Kasumi-1 (cell line): ENCODE measurements at places on chromosomes 12 and 14.

DNA sequence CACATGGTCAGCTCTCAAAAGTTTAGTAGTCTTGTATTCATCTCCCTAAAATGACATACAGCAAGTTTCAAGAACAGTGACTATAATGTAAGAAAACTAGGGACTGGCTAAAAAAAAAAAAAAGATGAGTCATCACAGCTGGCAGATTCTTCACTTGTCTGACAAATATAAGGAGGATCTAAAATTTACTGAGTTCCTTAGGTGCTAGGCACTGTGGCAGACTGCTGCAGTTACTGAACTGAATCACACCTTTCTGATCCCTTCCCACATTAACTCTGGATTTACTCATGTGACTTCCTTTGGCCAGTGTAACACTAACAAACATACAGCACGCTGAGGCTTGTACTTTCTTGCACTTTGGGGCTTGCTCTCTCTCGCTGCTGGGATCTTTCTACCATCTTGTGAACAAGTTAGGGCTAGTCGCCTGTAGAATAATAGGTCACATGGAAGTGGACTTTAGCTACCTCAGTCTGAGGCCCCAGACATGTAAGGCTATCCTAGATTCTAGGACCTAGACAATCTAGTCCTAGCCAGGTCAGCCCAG is 32.1 kb downstream of the BAZ1A start:
- DNase-seq, result peak; percentile 54

DNA sequence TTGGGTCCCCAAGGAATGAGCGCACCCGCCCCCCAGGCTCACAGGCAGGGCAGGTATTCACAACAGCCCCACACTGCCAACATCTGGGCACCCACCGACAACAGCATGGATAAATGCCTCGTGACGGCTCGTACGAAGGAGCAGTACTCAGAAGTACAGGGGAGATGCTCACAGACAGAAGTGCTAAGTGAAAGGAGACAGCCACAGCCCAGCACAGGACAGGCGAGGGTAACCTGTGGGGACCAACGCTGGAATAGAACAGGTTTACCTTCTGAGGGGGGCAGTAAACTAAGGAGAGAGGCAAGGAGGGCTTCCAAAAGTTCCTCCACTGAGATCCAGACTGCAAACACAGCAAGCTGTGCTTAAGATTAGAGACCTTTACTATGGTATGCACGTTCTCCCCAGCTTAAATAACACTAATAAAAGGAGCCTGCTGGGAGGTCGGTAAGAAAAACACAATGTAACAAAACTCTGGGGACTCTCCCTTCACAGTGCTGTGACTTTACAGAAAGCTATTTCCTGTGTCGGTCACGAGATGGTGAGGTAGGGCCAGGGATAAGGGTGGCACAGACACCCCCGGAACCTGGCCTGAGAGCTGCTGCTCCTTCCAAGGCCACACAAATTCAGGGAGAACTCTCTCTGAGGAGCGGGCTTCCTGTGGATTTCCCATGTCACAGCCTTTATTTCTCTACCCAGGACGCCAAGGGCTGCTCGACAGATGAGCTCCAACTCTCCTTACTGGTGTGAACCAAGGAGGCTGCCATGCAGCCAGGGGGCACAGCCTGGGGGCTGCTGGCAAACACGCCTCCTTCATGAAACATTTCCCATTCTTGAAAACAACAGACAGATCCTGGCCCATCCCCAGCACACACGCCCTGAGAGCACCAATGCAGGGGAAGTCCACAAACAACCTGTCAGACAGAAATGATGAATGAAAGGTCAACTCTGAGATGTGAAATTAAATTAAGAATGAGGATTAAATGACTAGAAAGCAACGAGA is 26.3 kb downstream of the SLC15A4 start:
- DNase-seq, result no peak

GRCh38 chr12:54603173-54603814 is 14.8 kb upstream of the PPP1R1A start:
- peak; percentile 83 for DNase-seq

- DNase-seq, result no peak
Observed at GRCh38 chr12:76391461-76391860, 43.2 kb upstream of the BBS10 start.

GRCh38 chr14:50311972-50312733 is at the start of the genes DMAC2L and L2HGDH:
DMAC2L (plus strand) TSS chr14:50312324; CDS start chr14:50321488, 9,164 bp downstream.
L2HGDH (minus strand) TSS chr14:50312229; CDS start chr14:50312150, 79 bp downstream.
- DNase-seq, result peak; percentile 92

DNA sequence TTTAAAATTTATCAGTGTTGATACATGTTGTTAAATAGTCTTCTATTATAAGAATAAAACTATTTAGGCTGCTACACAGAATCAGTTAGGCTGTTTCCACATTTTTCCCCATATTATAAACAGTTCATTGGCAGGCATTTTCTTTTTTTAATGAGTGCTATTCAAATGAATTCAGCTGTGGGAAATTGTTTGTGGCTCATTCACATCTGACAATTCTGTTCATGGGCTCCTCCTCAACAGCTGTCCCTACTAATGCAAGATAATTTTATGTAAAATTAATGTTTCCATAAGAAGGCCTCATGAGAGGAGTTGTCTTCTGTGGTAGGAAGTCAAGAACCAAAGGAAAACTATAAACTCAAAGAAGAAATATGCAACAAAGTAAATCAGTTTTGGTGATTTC is 218.0 kb downstream of the PPFIA2 start:
- no peak for DNase-seq

DNA sequence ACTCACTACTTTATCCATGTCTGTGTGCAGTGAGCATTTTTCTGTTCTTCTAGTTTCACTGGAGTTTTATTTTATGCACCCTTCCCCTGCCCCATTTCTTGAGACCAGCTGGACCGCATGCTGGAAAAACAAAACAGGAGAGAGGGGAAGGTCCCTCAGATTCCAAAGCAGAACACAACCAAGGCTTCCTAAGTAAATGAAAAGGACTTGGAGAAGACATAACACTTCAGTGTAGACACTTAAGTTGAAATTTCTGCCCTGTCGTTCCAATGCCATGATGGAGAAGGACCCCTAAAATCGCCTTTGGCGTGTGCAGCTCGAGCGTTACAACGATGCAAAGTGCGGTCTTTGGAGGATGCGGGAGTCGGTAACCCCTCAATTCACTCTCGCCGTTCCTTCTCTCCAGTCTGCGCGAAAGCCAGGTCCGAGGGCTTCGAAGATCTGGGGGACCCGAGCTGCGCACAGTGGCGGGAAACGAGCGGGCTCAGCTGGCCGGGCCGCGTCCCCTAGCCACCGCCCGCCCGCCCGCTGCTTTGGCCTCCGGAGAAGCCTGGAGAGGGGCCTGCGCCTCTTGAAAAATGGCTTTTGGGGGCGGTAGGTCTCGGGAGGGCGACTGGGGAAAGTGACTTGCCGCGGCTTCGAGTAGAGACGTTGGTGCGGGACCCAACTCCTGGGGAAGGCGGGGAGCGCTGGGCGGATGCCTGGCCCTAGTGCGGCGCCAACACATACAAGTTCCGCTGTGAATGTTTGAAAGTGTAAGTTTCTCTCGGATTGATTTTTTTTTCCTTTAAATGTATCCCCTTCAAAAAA is 11.2 kb upstream of the HOXC13 start:
- no peak for DNase-seq

GRCh38 chr12:93591137-93591868 is 18.8 kb downstream of the SOCS2 start:
- DNase-seq, result peak; percentile 81

DNA sequence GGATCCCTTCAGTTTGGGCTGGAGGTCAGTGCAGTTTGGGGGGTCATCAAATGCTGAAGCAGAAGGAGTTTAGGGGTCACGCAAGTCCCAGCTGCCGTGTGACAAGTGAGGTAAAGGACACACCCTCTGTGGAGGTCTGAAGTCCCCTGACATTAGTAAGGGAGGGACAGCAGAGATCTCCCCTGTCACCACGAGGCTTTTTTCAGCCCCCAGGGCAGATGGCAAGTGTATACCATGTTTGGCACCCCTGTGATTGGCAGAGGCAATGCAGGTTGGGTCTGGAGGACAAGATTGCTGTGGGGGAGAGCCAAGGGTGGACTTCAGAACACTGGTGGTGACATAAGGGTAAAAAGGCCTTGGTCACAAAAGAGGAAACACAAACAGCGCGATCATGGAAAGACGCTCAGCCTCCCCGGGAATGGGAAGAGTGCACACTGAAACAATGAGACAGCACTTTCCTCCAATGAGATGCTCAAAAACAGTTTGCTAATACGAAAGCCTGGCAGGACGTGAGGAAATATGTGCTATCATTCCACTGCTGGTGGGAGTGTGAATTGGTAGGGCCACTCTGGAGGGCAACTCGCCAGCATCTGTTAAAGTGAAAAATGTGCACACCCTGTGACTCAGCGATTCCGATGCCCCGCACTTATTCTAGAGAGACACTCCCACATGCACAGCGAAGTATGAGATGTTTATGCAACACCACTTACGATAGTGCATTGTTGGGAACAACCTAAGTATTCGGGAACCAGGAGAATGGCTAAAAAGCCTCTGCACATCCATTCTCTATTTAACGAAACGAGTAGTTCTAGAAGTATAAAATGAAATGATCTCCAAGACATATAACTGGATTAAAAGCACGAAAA is 14.4 kb upstream of the CD27 start:
- DNase-seq, result no peak

- DNase-seq, result no peak
Observed at GRCh38 chr14:106613256-106613655, 1086.9 kb downstream of the TMEM121 start.

GRCh38 chr12:12214635-12215131 is 52.2 kb downstream of the LRP6 start:
- peak; percentile 57 for DNase-seq

- no peak for DNase-seq
Observed at GRCh38 chr14:61747342-61747741, 14.9 kb upstream of the SNAPC1 start.

DNA sequence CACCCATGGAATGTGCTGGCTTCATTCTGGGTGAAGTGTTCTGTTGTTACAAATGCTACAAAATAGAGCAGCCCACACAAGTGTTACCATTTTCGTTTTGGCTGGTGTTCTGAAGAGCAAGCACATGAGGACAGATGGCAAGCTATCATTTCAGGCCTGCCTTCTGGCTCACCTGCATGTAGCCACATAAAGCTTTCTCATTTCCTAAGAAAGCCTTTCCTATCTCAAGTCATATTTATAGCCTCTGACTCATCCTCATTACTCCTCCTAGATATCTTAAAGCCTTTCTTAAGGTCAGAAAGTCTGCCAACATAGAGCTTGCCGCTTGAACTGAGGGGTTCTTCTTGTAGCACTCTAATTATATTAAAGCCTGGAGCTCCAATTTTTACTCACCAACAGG is 89.0 kb downstream of the PTPRR start:
- no peak for DNase-seq

DNA sequence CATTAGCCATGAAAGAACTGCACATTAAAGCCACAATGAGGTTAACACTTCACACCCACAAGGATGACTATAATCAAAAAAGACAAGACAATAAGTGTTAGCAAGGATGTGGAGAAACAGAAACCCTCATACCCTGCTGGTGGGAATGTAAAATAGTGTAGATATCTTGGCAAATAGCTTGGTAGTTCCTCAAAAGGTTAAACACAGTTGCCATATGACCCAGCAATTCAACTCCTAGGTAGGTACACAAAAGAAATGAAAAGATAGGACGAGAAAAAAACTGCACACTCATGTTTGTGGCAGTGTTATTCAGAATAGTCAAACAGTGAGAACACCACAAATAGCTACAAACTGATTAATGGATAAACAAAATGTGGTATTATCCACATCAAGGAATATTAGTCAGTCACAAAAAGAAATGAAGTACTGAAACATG is 93.5 kb downstream of the ATXN2 start:
- DNase-seq, result peak; percentile 10

- DNase-seq, result no peak
Observed at GRCh38 chr12:72491426-72491825, 219.3 kb downstream of the TRHDE start.

DNA sequence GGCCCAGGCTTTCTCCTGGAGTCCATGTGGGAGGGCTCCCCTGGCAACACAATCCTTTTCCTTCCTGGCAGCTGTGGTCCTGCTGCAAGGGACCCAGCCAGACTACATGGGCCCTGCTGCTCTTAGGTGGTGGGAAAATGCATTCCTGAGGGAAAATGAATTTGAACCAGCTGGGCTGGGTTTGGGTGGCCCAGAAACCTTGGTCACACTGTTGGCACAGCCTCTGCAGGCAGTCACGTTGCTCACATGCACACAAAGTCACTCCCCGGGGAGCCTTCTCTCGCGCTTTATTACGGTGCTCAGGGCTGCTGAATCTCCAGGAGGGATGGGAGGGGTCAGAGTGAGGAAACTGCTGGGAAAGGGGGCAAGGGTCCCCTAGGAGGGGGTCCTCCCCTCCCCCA is 17.2 kb downstream of the PLEKHG3 start:
- DNase-seq, result no peak

GRCh38 chr12:52558781-52559445 is 6.0 kb upstream of the KRT71 start:
- DNase-seq, result no peak

DNA sequence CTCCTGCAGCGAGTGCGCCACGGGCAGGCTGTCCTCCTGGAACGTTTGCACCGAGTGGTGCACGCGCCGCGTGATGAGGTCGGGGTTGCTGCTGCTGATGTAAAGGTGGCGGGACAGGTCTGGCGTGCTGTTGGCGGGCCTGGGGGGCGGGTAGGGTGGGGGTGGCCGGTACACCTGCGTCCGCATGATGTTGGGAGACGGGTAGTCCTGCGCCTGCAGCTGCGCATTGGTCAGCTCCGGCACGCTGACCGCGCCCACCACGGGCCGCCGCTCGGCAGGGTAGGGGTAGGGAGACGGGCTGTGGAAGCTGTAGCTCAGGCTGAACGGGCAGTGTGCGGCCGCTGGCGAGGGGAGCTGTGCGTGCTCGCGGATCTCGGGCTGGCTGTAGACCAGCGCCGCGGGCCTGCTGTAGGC is 75.2 kb downstream of the PTPN21 start:
- no peak for DNase-seq

- no peak for DNase-seq
Observed at GRCh38 chr12:129298921-129299320, 445.6 kb downstream of the GLT1D1 start.

DNA sequence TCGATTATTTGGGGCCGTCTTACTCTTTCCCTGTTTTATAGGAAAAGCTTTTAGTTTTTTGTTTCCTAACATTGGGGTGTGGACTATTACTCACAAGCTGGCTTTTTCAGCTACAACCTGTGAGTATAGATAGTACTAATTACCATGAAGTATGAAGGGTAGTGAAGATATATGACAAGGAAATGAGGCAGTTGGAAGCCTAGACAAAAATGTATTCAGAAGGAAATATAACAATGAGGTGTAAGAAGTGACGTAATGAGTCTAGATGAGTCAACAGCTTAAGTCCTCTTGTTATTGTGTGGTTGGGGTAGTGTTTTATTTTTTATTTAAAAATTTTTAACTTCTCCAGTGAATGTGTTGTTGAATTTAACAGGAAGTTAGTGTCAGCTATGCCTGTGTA is 804.5 kb downstream of the NRXN3 start:
- no peak for DNase-seq

DNA sequence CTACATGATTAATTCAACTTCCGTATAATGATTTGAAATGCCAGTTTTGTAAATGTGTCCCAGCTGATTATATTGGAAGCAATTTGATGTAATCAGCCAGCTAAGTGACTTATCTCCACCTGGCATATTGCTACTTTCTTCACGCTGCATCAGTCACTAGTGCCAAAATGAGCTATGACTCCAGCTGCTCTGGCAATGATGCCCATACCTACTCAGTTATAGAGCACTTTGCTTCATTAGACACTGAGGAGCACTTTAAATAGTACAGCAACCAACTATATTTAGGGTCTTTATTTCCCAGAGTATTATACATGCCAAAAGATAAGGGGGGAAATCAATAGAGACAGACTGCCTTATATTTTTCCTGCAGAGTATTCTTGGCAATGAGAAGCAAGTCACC is 67.9 kb upstream of the LIN7A start:
- no peak for DNase-seq
